K562 (cell line): ENCODE measurements at places on chromosomes 1 and 21.
A peak's percentile ranks its signal among the peaks of the same experiment; 100 is the strongest.

GRCh38 chr1:88774151-88774556 lies 90.1 kb downstream of the PKN2 start:
- DNase-seq = no peak

DNA sequence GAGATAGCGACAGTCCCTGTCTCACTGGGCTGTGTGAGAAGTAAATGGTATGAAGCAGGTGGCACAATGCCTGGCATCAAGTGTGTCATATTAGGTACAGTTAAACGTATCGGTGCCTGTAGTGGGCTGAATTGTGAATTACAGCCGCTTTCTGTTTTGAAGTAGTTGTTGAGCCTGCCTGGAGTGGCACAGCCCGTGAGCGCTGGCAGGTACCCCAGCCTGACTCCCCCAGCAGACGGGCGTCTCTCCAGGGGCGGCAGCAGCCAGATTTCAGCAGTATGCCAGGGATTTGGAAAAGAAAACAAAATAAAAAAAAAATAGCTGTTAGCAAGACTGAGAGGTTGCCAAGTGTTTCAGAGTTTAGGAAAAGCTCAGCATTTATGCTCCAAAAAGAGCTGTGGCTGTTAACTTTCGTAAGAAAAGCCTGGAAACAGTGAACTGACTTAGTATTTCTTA lies 26.6 kb upstream of the GPR153 start:
- DNase-seq = no peak

DNA sequence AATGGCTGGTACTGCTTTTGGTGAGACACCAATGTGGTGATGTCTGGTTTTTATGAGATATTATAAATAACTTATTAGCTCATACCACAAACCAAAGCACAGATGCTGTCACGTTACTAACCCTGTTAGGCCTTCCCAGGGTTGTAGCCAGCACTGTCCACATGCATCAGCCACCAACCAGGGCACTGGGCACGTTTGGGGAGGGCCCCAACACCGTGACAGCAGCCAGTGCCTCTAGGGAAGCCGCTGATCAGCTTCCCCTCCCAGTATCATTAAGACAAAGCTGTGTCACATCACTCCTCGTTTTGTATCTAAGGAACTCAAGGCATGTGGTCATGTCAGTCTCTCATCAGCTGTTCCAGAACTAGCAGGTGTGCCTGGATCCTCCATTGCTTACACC lies 13.9 kb downstream of the URB1 start:
- no peak for DNase-seq

DNA sequence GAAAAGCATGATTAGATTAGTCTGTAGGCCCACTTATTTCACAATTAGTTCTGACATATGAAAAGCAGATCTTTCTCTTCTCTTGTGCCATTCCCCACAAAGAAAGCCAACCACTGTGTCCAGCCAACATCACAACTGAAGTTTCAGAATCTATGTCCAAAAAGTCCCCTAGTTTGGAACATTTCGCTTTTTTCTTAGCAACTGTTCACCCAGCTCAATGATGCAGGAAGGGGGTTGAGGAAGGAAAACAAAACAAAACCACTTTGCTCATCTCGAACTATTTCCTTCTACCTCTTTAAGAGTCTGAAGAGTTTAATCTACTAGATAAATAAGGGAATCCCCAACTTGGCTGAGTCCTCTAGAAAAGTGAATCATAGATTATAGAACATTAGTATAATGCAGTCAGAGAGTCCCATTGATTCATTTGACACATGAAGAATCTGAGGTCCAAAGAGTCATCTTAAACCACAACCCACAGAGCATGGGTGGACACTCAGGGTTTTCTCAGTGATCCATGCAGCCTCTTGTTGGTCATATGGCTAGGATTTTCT lies 159.3 kb upstream of the SGIP1 start:
- no peak for DNase-seq

- no peak for DNase-seq
These were observed 81.9 kb upstream of the EDN2 start for GRCh38 chr1:41566274-41566885.

DNA sequence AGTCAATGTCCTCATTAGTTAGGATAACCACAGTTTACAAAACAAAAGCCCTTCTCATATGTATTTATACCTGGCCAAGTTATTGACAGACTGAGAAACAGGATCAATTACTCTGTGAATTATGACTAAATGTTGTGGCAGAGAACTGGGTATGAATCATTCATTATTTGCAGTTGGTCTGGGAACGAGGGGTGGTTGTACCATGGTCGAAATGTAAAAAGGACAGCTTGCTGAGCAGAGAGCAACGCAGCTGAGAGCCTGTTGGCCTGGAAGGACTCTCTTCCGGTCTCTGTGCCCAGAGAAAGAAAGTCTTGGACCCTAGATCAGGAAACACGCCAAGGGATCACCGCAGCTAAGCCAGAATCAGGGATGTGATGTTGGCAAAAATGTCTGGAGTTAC lies 169.6 kb downstream of the DISC1 start:
- no peak for DNase-seq

DNA sequence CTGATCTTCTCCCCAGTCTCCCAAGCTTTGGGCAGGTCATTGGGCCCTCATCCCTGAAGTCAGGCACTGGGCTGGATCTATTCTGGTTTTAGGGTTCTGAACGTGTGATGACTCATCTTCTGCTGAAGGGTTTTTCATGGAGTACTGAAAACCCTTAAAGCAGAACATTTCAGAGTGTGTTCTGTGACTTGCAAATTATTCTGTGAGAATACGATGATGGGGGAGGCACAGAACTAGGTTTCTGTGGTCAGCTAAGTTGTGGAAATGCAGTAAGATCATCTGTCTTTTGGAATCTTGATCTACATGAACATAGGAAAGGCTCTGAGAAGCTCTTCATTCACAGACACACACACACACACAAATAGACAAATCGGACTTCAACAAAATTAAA lies 46.2 kb downstream of the NAV1 start:
- no peak for DNase-seq

- DNase-seq = no peak
These were observed 90.7 kb downstream of the XCL2 start for GRCh38 chr1:168453056-168453455.

DNA sequence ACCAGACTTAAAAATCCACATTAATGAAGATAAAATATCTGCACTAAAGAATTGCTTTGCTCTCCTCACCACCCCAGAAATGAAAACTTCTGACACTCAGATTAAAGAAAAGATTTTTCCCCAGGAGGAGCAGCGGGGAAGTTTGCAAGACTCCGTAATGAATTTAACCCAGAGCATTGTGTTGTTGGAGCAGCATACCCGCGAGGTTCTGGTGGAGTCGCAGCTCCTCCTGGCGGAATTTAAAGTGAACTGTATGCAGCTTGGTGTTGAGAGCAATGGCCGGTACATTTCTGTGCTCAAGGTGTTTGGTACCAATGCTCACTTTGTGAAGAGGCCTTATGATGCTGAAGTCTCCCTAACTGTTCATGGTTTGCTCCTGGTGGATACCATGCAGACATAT lies 46.4 kb downstream of the VPS13D start:
- DNase-seq = peak; percentile 68

GRCh38 chr1:56430141-56430839 lies 149.1 kb downstream of the PLPP3 start:
- no peak for DNase-seq

- no peak for DNase-seq
These were observed 25.3 kb upstream of the NMNAT2 start for GRCh38 chr1:183443466-183443865.

- no peak for DNase-seq
These were observed 341.0 kb upstream of the USP24 start for GRCh38 chr1:55555956-55556725.

DNA sequence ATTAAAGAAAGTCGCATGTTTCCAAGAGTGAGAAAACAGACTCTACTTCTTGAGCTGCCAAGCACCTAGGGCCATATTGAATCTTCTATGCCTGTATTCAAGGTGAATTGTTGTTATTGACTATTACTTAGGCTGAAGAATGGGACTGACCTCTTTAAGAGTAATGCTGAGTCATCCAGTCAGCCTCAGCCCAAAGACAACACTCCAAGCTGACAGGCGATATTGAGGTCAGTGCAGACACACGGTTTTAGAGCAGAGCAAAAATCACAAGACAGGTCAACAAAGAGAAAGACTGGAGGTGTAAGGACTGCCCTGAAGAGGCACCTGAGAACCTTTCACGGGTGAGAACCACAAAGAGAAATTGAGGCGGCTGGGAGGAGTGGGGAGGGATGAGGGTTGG lies 146.9 kb downstream of the MIS18A start:
- DNase-seq = peak; percentile 57

DNA sequence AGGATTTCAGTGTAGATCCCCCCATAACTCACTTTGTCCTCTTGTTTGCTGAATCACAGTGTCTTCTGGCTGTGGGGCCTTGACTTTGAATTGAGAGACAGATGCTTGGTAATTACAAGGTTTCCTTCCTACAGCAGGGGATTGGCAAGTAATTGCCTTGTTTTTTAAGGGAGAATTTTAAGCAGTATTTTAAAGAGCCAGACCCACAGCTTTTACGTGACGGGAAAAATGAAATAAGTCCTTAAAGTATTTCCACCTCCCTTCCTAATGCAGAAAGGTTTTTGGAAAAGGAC lies 41.0 kb downstream of the PGBD5 start:
- DNase-seq = no peak
